MG63 (cell line): ENCODE measurements at places on chromosomes 5 and 9. TPM values are rescaled to one million over a fixed set of nuclear protein-coding genes. Genes with fewer than 3 reads are reported as not detected.

The C9 gene
- not detected in 2 replicates for total RNA-seq

The SPEF2 gene
- total RNA-seq = 4.2 and 9.1 TPM in 2 replicates

The PCDHA9 gene
- total RNA-seq = not detected in 2 replicates

The LCP2 gene
- not detected in 2 replicates for total RNA-seq

The KCNV2 gene
- not detected in 2 replicates for total RNA-seq

The RNF183 gene
- not detected in 2 replicates for total RNA-seq

The C6 gene
- total RNA-seq = not detected in 2 replicates

The BARHL1 gene
- total RNA-seq = not detected in 2 replicates

The ZFP37 gene
- total RNA-seq = 0.62 and 2.2 TPM in 2 replicates

The NAA35 gene
- 28.1 and 41.6 TPM in 2 replicates for total RNA-seq

The SPOUT1 gene
- 9.8 and 36.3 TPM in 2 replicates for total RNA-seq

The SSNA1 gene
- 161 and 267 TPM in 2 replicates for total RNA-seq

The ENDOG gene
- 11.9 and 19.7 TPM in 2 replicates for total RNA-seq

The GPR21 gene
- total RNA-seq = not detected in 2 replicates

The SLC46A2 gene
- total RNA-seq = not detected in 2 replicates

The FRMD3 gene
- total RNA-seq = 1.1 TPM in 1 of 2 replicates, not detected in the other

The GDA gene
- not detected in 2 replicates for total RNA-seq

The PCDHGC3 gene
- total RNA-seq = 42.3 and 49.8 TPM in 2 replicates

The DBH gene
- total RNA-seq = not detected in 2 replicates

The COMMD10 gene
- total RNA-seq = 37.3 and 58.3 TPM in 2 replicates

The MIGA2 gene
- 16.5 and 19.3 TPM in 2 replicates for total RNA-seq

The LOX gene
- total RNA-seq = 334 and 360 TPM in 2 replicates

The PCDHGA8 gene
- 0.03 and 0.59 TPM in 2 replicates for total RNA-seq

The SHOC1 gene
- total RNA-seq = not detected in 2 replicates

The PRDM9 gene
- not detected in 2 replicates for total RNA-seq

The HAVCR1 gene
- not detected in 2 replicates for total RNA-seq

The FUBP3 gene
- total RNA-seq = 30.3 and 35.8 TPM in 2 replicates

The ELOVL7 gene
- 0.07 and 0.13 TPM in 2 replicates for total RNA-seq

The CDC25C gene
- 20.2 and 23.9 TPM in 2 replicates for total RNA-seq

The LYSMD3 gene
- total RNA-seq = 5.1 and 8.5 TPM in 2 replicates

The TMEM161B gene
- total RNA-seq = 5.5 and 16.3 TPM in 2 replicates

The SLC36A2 gene
- total RNA-seq = not detected in 2 replicates

The NR5A1 gene
- total RNA-seq = not detected in 2 replicates

The SPACA9 gene
- 2.4 and 7.0 TPM in 2 replicates for total RNA-seq

The SLCO4C1 gene
- total RNA-seq = not detected in 2 replicates

The ENG gene
- total RNA-seq = 12.9 and 14.0 TPM in 2 replicates

The PAEP gene
- total RNA-seq = not detected in 2 replicates

The KDM3B gene
- total RNA-seq = 41.6 and 42.9 TPM in 2 replicates

The LRSAM1 gene
- total RNA-seq = 8.3 and 21.6 TPM in 2 replicates

The CCDC180 gene
- total RNA-seq = 3.4 and 5.4 TPM in 2 replicates

The PLAC8L1 gene
- not detected in 2 replicates for total RNA-seq

The CDH12 gene
- not detected in 2 replicates for total RNA-seq

The RASGEF1C gene
- not detected in 2 replicates for total RNA-seq

The PCDHGA5 gene
- not detected in 2 replicates for total RNA-seq

The ANGPTL2 gene
- 7.1 and 8.1 TPM in 2 replicates for total RNA-seq

The CATSPER3 gene
- 0.59 and 1.5 TPM in 2 replicates for total RNA-seq

The FOXD4L5 gene
- total RNA-seq = not detected in 2 replicates

The ACTBL2 gene
- 0.30 and 1.8 TPM in 2 replicates for total RNA-seq

The GABRP gene
- not detected in 2 replicates for total RNA-seq

The SPATA31D4 gene
- total RNA-seq = not detected in 2 replicates

The ANKRA2 gene
- total RNA-seq = 9.4 and 22.2 TPM in 2 replicates

The GABRA1 gene
- not detected in 2 replicates for total RNA-seq
